Fibroblast of skin of left biceps (primary cell): ENCODE measurements at places on chromosomes 7 and 10.

DNA sequence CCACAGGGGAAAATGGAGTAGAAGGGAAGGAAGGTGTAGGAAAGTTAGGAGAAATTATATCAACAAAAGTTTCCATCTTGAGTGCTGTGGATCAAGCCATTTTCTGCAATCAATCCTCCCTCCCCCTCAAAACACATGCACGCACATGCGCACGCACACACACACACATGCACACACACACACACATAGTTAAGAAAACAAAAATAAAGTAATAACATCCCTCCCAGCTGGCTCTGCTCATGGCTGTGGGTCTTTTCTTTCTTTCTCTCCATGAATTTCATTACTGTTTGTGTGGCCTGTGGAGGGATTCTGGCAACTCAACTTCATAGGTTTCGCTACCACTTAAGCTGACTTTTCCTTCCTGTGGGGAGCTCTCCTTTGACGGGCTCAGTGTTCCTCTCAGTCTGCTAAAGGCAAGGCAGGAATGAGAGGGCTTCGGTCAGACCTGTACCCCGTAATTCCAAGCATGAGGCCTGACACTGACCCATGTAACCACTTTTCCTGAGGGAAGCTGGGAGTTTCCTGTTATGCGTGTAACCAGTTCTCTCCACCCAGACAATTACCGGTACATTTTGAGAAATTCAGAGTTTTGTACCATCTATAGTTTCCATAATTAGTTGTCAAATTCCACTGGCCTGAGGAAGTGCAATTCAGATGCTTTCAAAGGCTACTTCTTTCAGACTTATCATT, 79.8 kb downstream of the ZNF92 start:
- no peak for DNase-seq

GRCh38 chr10:62021978-62022802, 120.7 kb downstream of the ARID5B start:
- DNase-seq: no peak

DNA sequence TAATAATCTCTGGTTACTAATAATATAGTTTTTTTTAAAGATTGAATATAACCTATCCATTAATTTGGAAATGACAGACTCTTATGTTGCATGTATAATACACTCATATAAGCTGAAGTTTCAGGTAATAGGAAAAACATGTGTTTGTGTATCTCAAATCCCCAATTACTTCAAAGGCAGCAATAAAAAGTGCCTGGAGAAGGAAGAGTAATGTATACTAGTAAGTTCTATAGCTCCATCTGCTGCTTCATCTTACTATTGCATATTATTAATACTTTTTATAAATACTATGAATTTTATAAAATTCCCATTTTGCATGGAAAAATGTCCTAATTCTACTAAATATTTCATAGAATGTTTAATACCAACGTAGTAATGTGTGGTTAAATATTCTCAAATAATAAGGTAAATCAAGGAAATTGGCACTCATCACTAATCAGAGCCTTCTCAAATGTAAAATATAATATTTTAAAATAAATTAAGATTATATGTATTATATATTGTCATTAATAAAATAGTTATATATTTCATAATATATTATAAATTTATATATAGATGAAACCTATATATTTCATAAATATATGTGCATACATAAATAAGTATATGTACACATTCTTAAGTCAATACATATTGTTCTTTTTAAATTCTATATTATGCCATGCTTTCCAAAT, 311.9 kb downstream of the HGF start:
- DNase-seq: no peak

GRCh38 chr10:62506371-62506770, 132.2 kb downstream of the ZNF365 start:
- no peak for DNase-seq

- no peak for DNase-seq
These were observed 57.8 kb downstream of the INPP5F start for GRCh38 chr10:119783665-119784027.

DNA sequence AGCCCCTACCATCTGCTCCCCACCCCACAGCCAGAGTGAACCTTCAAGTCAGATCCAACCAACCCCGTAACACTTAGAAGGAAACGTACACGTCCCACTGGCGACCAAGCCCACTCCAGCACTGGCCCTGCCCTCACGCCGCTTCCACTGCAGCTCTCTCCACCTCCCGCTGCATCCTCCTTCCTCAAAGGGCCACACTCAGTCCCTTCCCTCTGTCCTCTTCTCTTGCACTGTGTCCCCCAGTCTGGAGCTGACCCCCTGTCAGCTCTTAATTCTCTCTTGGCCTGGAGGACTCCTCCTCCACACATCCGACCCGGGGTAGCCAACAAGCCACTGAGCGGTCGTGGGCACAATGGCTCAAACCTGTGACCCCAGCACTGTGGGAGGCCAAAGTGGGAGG, 85.8 kb downstream of the PROSER2 start:
- DNase-seq: no peak
